Stimulated activated effector memory CD8-positive, alpha-beta T cell treated with anti-CD3 and anti-CD28 coated beads, Interleukin-12 subunit alpha, Interleukin-12 subunit beta, amount 100 ng/mL, for 72 hours (primary cell): ENCODE measurements at places on chromosomes 7 and 10.

DNA sequence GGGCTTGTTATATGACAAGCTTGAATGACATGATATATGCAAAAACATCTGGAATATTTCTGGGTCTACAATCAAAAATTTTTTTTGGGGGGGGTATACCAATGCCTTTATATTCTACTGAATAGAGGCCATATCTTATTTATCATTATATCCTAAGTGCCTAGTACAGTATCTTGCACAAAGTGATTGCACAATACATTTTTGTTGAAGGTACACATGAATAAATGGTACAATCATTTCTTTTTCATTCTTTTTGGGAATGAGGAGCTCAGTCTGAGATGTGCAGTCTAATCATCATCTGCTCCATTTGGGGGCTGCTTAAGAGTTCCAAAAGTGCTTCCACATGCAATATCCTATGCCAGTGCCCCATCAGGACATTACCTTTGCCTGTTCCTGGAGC, 214.6 kb downstream of the KIF20B start:
- no peak for DNase-seq

DNA sequence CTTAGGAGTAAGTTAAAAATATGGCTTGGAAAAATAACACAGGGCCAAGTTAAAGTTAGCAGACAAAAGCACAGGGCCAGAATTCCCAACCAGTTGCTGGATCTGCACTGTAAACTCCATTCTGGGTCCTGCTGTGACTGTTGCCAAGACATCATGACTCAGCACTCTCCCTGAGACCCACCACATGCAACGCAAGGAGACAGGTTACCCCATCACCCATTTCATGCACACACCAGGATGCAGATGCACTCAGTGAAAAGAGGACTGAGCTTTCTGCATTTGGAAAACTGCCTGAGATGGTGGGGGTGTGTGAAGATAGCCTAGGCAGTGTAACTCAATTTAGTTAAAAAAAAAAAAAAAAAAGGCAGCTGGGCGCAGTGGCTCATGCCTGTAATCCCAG, 97.6 kb upstream of the ZNF438 start:
- no peak for DNase-seq

DNA sequence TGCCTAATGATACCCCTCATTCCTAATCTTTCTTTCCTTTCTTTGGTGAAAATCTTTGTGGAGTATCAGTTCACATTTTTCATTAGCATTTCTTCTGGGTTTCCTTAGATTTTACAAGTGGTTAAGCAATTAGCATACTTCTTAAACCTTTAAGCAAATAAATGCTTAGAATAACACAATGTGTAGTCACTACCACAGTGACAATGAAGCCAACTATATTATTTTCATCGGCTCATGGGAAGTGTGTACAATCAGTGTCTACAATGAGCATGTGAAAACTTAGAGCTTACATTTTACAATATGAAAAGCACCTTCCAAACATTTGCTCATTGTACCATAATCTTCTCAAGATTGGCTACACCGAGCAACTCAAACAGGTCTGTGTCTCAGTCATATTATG, 176.2 kb upstream of the PLXNA4 start:
- DNase-seq: no peak

DNA sequence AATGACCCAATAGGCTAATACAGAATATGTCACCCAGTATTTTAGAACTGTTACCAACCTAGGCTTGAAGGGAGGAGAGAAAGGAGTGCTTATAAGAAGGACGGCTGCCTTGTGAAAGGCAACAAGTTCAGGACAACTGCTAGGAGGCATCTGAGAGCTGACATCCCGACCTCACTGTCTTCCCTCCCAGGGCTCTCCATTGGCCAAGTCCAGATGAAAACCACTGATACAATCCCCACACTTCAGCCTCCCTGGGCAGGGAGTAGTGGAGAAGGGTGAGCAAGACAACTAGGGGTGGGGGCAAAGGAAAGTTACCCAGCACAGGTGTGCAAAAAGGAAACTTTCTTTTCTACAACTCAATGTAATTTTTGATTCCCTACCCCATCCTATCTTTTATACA, 29.5 kb upstream of the TMEM273 start:
- DNase-seq: no peak

GRCh38 chr10:112986544-112987190, 36.6 kb downstream of the TCF7L2 start:
- no peak for DNase-seq

- no peak for DNase-seq
These were observed 30.3 kb upstream of the SUN1 start for GRCh38 chr7:801940-802381.

DNA sequence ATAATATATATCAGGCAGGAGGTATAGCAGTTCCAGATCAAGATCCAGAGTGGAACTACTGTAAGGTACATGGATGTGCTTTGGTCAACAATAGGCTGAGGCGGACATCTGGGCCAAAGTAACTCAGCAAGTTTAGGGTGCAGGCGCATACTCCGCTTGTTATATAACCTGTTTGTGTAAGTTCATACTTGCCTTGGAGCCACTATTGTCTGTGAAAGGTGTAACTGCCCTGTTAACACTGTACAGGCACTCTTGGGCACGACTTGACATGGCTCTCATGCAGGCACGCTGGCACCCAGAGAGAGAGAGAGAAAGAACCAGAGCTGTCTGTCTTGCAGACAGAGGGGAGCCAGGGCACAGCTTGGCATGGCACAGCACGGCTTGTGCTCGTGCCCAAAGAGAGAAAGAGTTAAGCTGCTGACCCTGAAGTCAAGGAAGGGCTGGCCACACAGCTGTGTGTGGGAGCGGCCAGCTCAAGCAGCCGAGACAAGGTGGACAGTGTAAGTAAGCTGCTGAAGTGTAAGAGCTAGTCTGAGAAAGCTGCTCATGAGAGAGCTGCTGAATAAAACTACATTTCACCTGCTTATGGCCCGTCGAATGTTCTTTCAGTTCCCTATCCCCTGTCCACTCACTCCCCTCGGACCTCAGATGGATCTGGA, 47.8 kb upstream of the KAT6B start:
- DNase-seq: no peak

DNA sequence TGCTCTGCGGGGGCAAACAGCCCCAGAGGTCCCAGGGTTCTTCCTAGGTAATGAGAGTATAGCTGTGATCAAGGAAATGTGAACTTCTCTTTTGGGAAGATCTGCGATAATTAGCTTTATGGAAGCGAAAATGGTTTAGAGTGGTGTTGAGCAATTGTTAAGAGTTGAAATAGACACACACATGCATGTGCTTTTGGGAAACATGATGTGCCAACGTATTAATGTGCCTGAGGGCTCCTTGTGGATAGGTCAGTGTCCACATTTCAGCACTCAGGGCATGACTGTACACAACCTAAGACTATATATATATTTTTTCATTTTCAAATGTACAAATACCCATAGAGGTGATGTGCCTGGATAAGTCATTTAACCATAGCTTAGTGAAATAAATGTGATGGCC, 67.0 kb downstream of the GSDME start:
- no peak for DNase-seq

DNA sequence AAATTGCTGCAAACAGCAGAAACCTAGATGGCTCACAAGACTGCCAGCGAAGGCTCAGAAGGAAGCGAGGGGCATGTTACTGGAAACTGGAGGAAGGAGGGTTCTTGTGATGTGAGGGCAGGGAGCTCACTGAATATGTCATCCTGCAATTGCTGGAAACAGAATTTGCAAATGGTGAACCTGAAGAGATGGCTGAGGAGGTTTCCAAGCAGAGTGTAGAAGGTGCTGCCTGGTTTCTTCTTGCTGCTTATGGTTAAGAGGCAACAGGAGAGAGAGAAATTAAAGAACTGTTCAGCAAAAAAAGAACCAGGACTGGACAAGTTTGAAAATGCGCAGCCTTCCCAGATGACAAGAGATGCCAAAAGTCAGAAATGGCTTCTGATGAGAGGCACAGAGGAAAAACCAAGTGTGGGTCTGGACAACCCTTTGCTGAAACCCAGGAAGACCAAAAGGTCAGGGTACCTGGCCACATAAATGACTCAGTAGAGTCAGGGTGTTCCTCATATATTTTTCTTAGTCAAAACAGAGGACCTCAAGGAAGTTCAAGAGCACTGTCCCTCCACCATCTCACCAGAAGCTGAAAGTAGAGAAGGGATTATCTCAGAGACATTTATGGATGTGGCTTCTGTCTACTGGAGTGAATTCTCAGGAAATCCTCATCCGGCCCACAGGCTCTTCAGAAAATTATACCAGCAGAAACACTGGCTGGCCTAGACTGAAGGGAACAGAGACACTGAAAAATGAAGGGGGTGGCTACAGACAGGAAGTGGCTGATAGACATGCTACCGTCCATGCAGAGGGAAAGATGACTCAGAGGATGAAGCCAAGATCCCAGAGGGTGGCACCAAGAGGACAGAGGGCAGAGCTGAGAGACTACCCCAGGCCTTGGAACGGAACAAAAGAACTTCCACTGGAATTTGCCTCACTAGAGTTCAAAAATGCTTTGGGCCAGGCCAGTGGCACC, 10.1 kb downstream of the PAPOLB start:
- no peak for DNase-seq

DNA sequence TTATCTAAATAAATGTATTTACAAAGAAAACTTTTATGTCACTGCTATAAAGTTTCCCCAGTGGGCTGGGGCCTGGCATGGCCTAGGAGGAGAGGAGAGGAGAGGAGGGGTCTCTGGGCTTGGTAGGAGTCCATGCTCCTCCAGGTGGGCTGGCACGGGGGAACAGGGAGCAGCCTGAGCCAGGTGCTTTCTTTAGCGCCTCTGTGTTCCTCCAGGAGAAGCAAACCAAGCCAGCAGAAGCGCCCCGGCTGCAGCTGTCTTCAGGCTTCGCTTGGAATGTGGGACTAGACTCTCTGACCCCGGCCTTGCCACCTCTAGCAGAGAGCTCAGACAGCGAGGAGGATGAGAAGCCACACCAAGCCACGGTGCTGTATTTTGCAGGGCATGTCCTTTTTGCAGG, 10.6 kb downstream of the CALHM2 start:
- no peak for DNase-seq

GRCh38 chr7:80924090-80924489, 5.2 kb upstream of the SEMA3C start:
- no peak for DNase-seq

DNA sequence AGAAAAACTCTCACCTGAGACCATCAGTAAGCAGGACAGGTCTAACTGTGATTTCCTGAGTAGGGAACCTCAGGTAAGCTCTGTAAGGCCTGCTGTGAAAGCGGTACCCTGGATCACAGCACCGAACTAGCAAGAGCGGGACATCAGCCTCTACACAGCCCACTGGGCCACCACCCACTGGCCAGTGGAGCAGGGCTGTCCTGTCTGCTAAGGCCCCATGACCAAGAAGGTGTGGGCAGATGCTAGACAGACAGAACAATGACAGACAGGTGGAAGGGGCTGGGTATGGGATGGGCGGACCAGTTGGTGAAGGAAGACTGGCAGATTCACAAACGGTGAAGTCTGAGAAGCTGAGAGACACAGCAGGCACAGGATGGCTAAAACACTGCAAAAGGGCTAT, 79.4 kb upstream of the DDC start:
- peak; percentile 34 for DNase-seq
